Right atrium auricular region (tissue), 2 donors: ENCODE measurements at places on chromosomes 12 and 14. TPM values are rescaled to one million over a fixed set of nuclear protein-coding genes. Genes with fewer than 3 reads are reported as not detected.
A peak's percentile ranks its signal among the peaks of the same experiment; 100 is the strongest.

LTBP2 gene
- 102 TPM for total RNA-seq

DNA sequence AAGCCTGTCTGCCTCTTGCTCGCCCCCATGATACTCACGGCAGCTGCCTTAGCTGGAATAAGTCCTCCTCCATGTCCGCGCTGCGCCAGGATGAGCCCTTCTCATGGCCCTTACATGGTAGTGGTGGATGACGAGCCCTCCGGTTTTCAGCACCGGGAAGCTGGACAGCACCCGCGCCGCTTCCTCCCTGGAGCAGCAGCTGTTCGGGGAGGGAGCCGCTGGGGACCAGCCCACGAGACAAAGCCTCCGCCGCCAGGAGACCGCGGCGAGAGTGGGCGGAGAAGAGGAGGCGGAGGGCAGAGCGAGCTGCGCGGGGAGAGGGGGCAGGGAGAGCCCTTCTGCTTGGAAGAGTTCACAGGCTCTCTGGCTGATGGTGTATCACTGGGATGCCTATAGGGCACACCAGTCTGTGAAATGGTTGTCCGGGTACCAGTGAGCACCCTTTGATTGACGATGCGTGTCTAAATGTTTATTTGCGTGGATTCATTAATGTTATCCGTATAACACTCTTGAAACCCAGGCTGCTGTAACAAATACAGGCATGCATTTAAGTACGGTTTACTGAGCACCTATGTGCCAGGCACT, at the start of gene SVOP:
TSS of gene SVOP (minus strand) at position 273 of the 585 bp plus-strand sequence. CDS start at position 73, 200 bp downstream.
- DNase-seq, result peak; percentile 67

SLCO1B1 gene
- not detected for total RNA-seq

PROX2 gene
- not detected for total RNA-seq

ANKRD33 gene
- not detected for total RNA-seq

FSCB gene
- not detected for total RNA-seq

GRCh38 chr12:31631023-31631724, 28.3 kb upstream of the ETFBKMT start:
- no peak for DNase-seq

DNA sequence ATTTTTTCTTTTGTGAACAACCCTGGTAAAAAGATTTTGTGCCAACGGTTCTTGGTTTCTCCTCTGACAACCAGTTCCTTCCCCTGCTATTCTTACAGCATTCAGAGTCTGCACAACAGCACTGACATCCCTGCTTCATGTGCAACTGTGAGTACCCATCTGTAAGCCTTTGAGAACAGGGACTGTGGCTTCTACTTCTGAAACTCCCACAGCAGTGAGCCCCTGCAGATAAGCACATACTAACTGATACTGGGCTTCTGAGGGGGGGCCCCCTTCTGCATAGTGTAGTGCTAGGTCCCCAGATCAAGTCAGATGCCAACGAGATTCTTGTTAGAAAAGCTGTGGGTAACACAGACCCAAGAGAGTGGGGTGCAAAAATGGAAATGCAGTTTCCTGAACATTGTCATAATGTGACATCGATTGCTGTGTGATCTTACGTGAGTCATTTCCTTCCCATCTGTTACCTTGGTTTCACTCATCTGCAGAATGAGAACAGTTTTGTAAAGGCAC, 11.1 kb upstream of the NINJ2 start:
- DNase-seq, result no peak

MTRFR gene
- total RNA-seq, result 13.9 TPM

ACTN1 gene
- total RNA-seq, result 170 TPM

COL2A1 gene
- total RNA-seq, result not detected

GRCh38 chr12:114992443-114992842, 308.5 kb upstream of the TBX3 start:
- no peak for DNase-seq

- DNase-seq, result no peak
These were observed 4.8 kb downstream of the TGFB3 start for GRCh38 chr14:75976826-75977581.

DNA sequence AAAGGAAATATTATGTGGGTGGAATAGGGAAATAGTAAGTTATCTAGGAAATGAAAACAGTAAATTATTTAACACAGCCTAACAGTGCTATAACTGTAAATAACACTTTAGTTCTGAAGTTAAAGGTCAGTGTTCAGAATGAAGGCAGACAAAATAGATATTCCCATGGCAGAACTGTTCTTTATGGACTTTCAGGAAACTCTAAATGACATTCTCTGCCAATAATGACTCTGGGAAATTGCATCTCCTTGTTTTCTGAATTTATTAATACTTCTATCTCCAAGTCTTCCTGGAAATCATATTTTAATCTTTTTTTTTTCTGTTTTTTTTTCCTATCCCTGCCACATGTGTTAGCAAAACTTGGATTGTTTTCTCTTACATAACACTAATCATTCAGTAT, 101.4 kb downstream of the PDE3A start:
- DNase-seq, result no peak

- DNase-seq, result no peak
These were observed 173.6 kb downstream of the PDZRN4 start for GRCh38 chr12:41361738-41362137.

SLC39A5 gene
- not detected for total RNA-seq

- DNase-seq, result peak; percentile 79
These were observed 157.3 kb upstream of the PLXNC1 start for GRCh38 chr12:93990832-93991803.
